ENCODE measurements at places on chromosomes 5 and 9. TPM values are rescaled to one million over a fixed set of nuclear protein-coding genes. Genes with fewer than 3 reads are reported as not detected.

The CARD9 gene
- 1.6 TPM for total RNA-seq

The PCDHB10 gene
- total RNA-seq: not detected

The GABRA1 gene
- total RNA-seq: not detected

The SPDL1 gene
- 30.8 TPM for total RNA-seq

The OBP2B gene
- total RNA-seq: not detected

The CA9 gene
- total RNA-seq: not detected

The OTP gene
- not detected for total RNA-seq

The CDH18 gene
- not detected for total RNA-seq

The COQ4 gene
- total RNA-seq: 42.1 TPM

The SPINK13 gene
- total RNA-seq: not detected

The IL17B gene
- total RNA-seq: not detected

The PHYHD1 gene
- total RNA-seq: 2.9 TPM

The CATSPER3 gene
- 1.5 TPM for total RNA-seq

The ASPN gene
- total RNA-seq: not detected

The BTNL9 gene
- total RNA-seq: not detected

The KIAA0825 gene
- total RNA-seq: 2.1 TPM

The WHRN gene
- total RNA-seq: 1.3 TPM

The GARIN3 gene
- total RNA-seq: not detected

All from T-helper 1 cell treated with Interleukin-12 subunit alpha and Interleukin-12 subunit beta and Interleukin-4 antibody, amounts not matched to agents 30 ng/mL and 1 ng/mL, for 36 hours (primary cell).